ENCODE measurements at places on chromosomes 1 and 21.
A peak's percentile ranks its signal among the peaks of the same experiment; 100 is the strongest.

GRCh38 chr1:200319148-200319547 is 90.7 kb downstream of the ZNF281 start:
- DNase-seq: no peak

DNA sequence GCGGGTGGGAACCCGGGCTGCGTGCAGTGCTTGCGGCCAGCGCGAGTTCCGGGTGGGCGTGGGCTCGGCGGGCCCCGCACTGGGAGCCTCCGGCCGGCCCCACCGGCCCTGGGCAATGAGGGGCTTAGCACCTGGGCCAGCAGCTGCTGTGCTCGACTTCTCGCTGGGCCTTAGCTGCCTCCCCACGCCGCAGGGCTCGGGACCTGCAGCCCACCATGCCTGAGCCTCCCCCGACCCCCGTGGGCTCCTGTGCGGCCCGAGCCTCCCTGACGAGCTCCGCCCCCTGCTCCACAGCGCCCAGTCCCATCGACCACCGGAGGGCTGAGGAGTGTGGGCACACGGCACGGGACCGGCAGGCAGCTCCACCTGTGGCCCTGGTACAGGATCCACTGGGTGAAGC is 23.7 kb upstream of the CLIC4 start:
- DNase-seq: no peak

GRCh38 chr1:156160000-156160742 is 6.8 kb downstream of the SEMA4A start:
- no peak for DNase-seq

DNA sequence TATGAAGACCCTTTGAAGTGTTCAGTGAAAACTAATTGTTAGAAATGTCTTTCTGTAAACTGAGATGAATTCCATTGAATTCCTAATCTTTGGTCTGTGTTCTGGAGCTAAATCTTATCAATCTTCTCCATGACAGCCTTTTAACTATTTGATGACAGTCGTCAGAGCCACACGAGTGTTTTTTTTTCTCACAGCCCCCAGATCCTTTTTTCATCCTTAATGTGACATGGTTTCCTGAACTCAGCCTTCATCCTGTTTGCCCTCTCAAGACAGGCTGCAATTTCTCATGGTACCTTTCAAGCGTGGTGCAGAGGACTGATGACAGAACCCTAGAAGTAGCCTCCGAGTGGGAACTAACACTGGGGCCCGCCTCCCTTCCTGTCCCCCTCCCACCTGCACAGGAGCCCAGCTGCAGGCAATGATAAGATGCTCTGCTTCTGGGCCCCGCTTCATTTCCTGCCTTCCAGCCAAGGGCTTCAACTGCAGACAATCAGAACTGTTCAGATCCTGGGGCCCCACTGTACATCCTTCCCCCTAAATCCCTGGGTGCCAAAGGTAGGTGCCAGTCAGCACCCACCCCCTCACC is 114.6 kb upstream of the VAV3 start:
- DNase-seq: no peak

- no peak for DNase-seq
Measured at GRCh38 chr1:10361515-10361914, 37.3 kb upstream of the PGD start.

DNA sequence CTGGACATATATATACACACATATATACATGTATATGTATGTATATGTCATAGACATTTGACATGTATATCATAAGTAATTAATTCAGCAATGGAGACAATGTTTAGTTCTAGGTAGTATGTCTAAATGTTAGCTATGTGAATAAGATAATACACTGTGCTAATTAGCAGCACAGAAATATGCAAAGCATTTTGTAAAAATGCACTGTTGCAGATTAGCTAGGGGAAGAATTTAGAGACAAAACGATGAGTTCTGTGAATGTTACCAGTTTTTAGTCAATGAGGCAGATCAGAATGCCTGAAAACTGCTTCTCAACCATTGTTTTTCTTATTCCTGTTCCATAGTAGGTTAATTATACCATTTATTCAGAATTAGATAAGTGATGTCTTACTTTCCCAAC is 86.3 kb downstream of the TGFB2 start:
- no peak for DNase-seq

DNA sequence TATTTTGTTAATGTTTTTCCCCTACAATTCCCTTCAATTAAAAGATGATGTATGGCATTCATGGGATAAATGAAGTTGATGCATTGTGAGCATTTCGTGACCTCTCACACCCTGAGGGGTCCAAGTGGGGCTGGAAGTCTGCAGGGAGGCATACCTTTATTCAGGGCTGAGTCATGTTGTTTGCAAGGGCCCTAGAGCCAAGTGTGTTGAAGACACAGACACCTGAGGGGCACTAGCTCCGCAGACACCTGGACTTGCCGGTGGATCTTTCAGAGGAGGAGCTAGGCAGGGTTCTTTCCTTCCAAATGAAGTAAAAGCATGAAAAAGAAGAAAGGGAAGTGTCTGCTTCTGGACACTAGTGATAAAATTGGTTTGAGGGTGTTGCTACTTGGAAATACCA is 57.0 kb upstream of the RGS7 start:
- no peak for DNase-seq

DNA sequence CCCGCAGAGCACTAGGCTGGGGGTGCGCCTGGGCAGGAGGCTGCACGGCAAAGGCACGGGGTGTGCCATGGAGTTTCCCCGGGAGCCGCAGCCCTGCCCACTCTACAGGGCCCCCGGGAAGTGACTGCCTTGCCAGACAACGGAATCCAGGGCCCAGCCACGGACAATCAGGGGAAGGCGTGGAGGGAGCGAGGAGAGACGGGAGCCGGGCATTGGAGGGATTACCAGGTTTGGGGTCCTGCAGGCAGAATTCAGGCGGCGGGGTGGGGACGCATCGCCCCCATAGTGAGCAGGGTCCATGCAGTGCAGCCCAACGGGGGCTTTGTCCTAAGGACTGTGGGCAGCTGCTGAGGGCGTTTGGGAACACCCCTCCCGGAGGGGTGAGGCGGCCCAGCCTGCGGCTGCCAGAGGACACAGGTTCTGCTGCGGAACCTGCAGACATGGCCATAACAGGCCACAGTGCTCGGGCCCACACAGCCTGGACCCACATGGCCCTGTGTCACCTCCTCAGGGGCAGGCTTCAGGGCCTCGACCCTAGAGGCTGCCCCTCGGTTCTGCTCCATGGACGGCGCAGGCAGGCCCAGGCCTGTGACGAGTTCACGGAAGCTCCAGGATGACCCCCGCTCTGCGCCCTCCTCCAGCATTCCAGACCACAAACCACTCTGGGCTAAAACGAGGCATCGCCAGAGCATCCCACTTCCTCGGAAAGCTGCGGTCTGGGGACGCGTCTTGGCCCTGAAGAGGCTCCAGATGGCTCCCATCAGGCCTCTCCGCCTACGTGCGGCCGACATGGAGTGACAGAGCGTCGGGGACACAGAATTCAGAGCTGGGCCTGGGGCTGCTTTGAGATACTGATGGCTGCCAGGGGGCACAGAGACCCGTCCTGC is 54.5 kb downstream of the COL6A1 start:
- DNase-seq: peak; percentile 80

DNA sequence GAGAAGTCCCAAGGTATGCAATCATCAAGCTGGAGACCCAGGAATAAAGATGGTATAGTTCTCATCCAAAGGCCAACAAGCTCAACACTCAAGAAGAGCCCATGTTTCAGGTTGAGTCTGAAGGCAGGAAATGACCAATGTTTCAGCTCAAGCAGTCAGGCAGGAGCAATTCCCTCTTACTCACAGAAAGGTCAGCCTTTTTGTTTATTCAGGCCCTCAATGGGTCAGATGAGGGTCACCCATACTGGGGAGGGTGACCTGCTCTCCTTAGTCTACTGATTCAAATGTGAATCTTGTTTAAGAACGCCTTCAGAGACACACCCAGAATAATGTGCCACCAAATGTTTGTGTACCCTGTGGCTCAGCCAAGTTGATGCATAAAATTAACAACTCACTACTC is 262.4 kb downstream of the USP25 start:
- DNase-seq: peak; percentile 3

GRCh38 chr1:19036041-19036812 is 79.8 kb upstream of the IFFO2 start:
- no peak for DNase-seq

- no peak for DNase-seq
Measured at GRCh38 chr1:117250061-117250606, 39.4 kb upstream of the VTCN1 start.
